H9 (cell line): ENCODE measurements at places on chromosomes 3 and 15. TPM values are rescaled to one million over a fixed set of nuclear protein-coding genes. Genes with fewer than 3 reads are reported as not detected.

The ITIH4 gene
- total RNA-seq: 3.0 and 3.4 TPM in 2 replicates

The SPATA12 gene
- total RNA-seq: 0.11 and 0.22 TPM in 2 replicates

The IL5RA gene
- total RNA-seq: not detected in 2 replicates

The ABHD17C gene
- total RNA-seq: 21.5 and 25.1 TPM in 2 replicates

The CASR gene
- 0.02 TPM in 1 of 2 replicates, not detected in the other for total RNA-seq

The LMAN1L gene
- not detected in 2 replicates for total RNA-seq

The IMPG2 gene
- 0.02 and 0.04 TPM in 2 replicates for total RNA-seq

The JAGN1 gene
- total RNA-seq: 33.5 and 34.0 TPM in 2 replicates

The CYP8B1 gene
- not detected in 2 replicates for total RNA-seq

The GHSR gene
- not detected in 2 replicates for total RNA-seq

The ATXN7 gene
- 20.1 and 21.5 TPM in 2 replicates for total RNA-seq

The ZNF774 gene
- 1.0 and 2.5 TPM in 2 replicates for total RNA-seq

The LTF gene
- total RNA-seq: not detected in 2 replicates

The CLEC3B gene
- total RNA-seq: not detected in 2 replicates

The CTXN2 gene
- 0.11 TPM in 2 replicates for total RNA-seq

The FBXW12 gene
- total RNA-seq: 0.59 and 0.74 TPM in 2 replicates

The UACA gene
- 36.1 and 38.0 TPM in 2 replicates for total RNA-seq

The ADAMTS7 gene
- 23.1 and 25.0 TPM in 2 replicates for total RNA-seq

The CLDN16 gene
- total RNA-seq: not detected in 2 replicates

The TIMP4 gene
- total RNA-seq: 8.4 and 8.5 TPM in 2 replicates

The LRRC31 gene
- total RNA-seq: not detected in 2 replicates

The KCNMB2 gene
- not detected in 2 replicates for total RNA-seq

The CADM2 gene
- total RNA-seq: 10.0 and 10.9 TPM in 2 replicates

The PLA2G4D gene
- 0.33 TPM in 1 of 2 replicates, not detected in the other for total RNA-seq

The EEFSEC gene
- total RNA-seq: 9.5 and 10.2 TPM in 2 replicates

The RAD51 gene
- 39.2 and 44.8 TPM in 2 replicates for total RNA-seq

The MKRN3 gene
- not detected in 2 replicates for total RNA-seq

The CCDC14 gene
- total RNA-seq: 58.1 and 62.5 TPM in 2 replicates

The ALS2CL gene
- 4.9 and 5.0 TPM in 2 replicates for total RNA-seq
